ENCODE measurements at places on chromosomes 5 and 9.

- DNase-seq: no peak
These were observed 841.3 kb upstream of the CTNND2 start for GRCh38 chr5:12745537-12745936.

GRCh38 chr5:39076757-39077728, 2.8 kb upstream of the RICTOR start:
- DNase-seq: no peak

DNA sequence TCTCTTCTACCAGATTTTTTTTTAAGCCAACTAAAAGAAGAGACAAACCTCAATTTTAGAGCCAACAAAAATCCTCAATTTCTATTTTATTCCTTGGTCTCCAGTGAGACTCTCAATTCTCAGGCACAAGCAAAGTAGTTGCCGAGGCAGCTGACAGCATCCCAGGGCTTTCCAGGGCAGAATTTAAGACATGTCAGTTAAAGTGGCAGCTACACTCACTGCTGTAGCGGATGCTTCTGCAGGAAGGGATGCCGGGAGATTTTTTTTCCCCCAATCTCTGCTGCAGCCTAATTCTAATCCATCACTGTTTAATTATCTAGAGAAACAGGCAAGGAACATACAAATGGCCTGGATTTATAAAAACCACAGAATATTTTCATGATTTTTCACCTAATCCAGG, 57.0 kb downstream of the TTC39B start:
- no peak for DNase-seq

DNA sequence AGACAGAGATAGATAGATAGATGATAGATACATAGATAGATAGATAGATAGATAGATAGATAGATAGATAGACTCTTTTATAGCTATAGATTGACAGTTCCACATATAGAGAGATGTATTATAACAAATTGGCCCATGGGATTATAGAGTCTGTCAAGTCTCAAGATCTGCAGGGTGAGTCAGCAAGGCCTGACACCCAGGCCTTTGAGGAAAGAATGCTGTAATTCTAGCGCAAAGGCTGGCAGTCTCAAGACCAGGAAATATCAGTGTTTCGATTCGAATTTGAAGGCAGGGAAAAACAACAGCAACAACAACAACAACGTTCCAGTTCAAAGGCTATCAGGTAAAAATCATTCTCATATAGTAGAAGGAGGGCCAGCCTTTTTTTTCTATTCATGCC, 339.2 kb upstream of the CDH9 start:
- DNase-seq: no peak

DNA sequence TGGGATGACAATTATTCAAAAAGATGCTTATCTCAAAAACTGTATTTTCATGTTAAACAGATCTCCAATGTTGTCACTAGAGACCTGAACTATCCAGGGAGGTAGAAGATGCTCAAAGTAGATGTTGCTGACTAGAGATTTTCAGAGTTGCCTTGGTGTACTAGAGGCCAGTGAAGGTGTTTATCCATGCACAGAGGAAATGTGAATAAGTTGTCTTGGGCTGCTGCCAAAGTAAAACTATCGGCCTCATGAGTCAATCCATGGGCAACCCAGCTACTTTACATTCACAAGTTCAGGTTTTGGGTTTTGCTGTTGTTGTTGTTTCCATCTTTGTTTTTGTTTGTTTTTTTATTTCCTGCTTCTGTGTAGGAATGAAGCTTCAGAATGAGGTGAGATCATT, 141.1 kb upstream of the RANBP3L start:
- no peak for DNase-seq

GRCh38 chr9:4277531-4277991, 22.3 kb downstream of the GLIS3 start:
- no peak for DNase-seq

DNA sequence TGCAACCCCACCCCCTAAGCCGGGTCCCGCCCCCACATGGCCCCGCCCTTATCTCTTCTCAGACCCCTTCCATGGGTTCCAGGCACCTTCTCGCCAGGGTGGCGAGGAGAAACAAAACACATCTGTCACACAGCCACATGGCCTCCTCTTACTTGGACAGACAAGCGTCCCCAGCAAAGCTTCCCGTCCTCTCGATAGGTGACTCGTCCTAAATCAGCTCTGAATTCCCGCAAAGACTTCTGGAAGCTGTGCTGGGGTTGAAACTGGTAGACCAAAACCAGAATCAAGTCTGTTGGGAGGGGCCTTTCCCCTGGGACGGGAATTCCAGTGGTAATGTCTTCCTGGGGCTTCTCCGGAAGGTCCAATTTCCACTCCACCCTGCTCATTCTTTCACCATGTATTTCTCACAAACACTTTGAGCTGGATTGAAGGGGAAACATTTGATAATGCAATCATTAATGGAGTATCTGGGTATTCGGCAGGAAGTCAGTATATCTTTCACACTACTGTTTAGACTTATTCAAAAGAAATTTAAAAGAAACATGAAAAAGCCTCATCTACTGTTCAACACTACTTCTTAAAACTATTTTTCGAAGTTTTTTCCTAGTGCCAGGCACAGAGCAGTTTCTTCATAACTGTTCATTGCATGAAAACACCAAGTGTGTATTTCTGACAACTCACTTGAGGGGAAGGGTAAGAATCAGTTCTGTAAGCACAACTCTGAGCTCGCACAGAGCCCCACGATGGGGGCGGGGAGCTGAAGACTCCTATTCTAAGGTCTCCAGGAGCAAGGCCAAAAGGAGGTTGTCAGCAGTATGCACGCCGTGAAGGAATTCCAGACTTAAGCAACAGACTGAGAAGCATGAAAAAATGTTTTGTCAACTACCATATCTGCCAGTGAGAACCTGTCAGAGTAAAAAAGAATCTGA, 644 bp upstream of the CTNNAL1 start:
- DNase-seq: no peak

Data from cortex of kidney (tissue), 1 donor.